ENCODE measurements at places on chromosomes 7 and 10.

DNA sequence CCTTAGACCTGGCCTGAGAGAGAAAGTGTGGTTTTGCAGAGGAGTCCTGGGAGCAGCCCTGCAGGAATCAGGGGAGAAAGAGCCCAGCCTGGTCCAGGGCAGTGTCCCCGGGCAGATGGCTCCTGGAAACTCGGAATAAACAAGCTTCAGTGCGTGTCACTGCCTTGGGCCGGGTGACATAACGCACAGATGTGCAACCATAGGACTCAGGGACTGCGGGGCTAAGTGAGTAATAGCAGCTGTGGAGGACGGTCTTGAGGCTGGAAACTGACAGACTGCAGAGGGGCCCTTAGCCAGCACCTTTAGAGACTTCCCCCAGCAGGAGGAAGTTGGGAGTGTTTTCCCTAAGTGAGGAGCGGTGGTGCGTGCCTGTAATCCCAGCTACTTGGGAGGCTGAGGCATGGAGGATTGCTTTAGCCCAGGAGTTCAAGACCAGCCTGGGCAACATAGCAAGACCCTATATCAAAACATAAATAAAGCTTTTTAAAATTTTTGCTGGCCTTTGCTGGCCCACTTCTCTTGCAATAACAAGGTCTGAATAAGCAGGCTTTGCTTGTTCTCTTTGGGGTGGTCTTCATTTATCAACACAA is 5.3 kb upstream of the CLIP2 start:
- DNase-seq = no peak

- no peak for DNase-seq
These were observed 52.7 kb downstream of the SCIN start for GRCh38 chr7:12623223-12623622.

DNA sequence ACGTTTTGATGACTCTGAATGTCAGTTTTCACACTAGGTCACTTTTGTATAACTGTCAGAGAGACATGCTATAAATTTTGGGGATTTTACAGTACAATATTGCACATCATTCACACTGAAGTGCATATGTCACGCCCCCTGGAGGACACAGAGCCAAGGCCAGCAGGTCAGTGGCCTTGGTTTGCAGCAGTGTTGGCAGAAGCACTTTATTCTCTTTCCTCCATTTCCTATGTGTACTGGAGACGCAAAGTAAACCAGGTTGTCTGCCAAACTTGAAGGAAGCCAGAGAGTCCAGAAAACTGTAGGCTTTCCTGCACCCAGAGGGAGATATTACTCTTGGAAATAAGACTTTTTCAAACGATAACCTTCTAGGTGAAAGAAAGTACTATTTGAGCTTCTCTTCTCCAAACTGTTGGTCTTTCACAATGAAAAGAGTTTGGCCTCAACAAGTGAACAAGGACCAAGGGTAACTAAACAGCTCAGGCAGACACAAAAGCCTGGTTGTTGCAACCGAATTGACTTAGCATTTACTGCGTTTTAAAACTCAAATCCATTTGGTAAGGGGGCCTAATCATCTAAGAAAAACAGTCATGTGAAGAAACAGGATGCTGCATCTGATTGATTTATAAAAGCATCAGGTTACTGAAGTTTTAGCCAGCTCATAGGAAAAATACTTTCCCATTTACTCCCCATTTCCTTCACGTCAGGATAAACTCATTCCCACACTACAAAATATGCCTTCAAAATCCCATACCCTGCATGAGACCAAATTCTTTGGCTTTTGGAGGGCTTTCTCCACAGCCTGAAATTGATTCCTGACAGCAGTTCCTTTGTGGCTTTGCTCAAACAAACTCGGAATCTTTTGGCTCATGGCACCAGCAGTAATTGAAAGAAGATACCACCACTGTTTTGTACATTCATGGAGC is 83.0 kb upstream of the SEC61G start:
- DNase-seq = no peak

DNA sequence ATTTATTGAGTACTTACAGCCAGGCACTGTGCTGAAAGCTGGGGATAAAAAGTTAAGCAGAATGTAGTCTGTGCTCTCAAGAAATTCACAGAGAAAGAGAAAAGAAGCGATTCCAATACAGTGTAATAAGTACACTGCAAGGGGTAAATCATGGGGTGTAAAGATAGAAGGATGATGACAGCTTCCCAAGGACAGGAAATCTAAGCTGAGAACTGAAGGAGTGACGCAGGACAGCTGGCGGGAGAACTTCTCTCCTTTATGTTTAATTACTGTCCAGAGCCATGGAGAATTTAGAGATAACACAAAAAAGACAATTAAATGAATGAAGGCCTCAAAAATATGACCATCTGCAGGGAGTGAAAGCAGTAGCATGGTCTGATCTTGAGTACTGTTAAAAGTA is 34.8 kb downstream of the C7orf33 start:
- no peak for DNase-seq

- DNase-seq = no peak
These were observed 218.7 kb downstream of the SNX10 start for GRCh38 chr7:26510231-26510957.

DNA sequence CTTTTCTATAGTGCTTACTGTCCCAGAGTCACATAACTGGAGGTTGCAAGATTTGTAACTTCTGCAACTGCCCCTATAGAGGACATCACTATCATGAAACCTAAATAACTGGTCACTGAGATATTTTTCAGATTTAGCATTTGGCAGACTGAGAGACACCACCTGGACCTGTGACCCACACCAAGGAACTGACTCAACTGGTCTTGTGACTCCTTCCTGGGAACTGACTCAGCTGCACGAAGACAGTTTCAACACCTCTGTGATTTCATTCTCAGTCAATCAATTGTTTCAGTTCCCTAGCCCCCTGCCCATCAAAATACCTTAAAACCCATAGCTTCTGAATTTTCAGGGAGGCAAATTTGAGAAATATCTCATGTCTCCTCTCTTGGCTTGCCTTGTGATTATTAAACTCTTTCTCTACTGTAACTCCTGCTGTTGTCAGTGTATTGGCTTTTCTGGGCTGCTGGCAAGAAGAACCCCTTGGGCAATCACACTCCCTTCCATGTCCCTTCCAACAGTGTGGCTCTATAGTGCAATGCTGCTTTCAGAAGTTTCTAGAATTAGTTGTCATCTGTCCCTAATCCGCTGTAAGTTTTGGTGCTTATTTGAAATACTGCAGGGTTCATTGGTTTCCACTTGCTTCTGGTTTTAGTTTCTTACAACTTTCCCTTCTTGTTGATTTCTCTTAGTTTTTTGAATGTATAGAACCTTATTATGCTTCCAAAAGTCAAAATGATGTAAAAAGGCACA is 127.8 kb upstream of the ADCY1 start:
- no peak for DNase-seq

- no peak for DNase-seq
These were observed 612 bp downstream of the HILPDA start for GRCh38 chr7:128456255-128456725.

DNA sequence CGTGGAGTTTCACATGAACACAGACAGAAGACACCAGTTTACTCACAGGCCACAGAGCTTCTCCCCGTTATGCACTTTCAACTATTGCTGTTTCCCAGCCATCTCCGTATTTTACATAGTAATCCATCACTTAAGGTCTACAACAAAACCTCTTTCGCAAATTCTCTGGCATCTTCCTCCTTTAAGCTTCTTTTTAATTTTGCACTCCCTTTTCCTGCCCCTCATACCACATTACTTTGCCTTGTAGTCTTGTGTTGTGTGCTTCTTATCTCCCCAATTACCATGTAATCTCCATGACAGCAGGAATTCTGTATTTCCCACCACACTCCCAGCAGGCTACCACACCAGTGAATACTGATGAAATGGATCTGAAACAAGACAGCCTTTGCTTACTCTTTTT is 87.3 kb downstream of the ODAD2 start:
- no peak for DNase-seq

DNA sequence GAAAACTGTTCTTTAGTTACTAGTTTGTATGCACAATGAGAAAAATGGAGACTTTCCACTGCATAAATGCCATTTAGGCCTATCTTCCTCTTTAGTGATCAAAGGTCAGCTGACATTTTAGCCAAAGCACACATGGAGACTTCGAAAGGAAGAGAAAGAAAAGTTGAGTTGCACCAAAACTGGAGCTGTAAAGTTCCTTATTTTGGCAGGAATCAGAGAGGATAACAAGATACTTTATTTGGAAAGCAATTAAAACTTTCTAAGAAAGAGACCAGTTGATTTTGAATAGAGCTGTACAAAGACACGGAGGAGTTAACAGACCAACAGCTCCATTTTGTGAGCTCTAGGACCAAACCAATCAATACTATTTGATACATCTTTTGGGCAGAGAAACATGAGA is 14.2 kb downstream of the ENTPD7 start:
- no peak for DNase-seq

DNA sequence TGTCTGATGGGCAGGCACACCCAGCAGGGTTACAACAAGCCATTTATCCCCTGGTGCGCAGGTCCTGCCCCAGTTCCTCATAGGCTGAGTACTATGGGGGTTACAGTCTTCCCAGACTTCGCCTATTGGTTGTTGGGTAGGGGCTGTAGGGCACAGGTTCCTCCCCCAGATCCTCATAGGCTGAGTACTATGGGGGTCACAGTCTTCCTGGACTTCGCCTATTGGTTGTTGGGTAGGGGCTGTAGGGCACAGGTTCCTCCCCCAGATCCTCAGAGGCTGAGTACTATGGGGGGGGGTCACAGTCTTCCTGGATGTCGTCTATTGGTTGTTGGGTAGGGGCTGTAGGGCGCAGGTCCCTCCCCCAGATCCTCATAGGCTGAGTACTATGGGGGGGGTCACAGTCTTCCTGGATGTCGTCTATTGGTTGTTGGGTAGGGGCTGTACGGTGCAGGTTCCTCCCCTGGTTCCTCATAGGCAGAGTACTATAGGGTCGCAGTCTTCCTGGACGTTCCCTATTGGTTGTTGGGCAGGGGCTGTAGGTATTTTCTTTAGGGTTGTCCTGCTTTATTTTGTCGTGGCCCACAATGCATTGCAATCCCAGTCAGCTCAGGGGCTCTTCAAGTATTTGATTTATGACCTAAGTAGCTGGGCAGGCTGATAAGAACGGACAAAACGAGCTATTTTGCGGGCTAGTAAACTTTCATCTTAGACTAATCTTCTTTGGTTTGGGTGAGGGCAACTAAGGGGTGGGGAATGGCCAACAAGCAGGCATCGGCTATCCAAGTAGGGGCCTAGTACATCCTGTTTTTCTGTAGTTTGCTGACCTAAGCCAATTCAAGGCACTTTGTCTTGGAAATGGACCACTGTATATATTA is 3.4 kb downstream of the LRRC27 start:
- DNase-seq = no peak

DNA sequence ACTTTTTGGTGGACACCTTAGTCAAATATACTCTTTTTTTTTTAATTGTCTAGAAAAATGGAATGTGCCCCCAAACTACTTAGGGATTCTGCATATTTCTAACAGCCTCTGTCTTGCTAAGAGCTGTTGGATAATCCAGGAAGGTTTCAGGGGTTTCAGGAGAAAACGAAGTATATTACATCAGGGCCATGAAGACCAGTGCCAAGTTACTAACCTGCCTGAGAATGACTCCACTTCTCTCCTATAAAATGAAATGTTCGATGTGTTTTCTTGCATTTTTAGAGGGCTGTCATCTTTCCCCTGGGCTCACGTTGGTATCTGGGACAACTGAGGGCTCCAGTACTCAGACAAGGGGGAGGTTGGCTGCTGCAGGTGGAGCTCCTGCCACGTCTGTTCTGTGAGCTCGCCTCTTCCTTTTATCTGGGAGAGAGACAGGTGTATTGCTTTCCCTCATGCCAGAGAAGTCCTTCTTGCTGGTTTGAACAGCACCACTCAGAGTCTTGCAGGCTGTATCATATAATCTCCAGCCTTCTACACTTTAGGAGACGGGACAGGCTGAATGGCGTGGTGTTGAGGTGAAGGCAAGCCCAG is 71.3 kb downstream of the CAMK1D start:
- no peak for DNase-seq

DNA sequence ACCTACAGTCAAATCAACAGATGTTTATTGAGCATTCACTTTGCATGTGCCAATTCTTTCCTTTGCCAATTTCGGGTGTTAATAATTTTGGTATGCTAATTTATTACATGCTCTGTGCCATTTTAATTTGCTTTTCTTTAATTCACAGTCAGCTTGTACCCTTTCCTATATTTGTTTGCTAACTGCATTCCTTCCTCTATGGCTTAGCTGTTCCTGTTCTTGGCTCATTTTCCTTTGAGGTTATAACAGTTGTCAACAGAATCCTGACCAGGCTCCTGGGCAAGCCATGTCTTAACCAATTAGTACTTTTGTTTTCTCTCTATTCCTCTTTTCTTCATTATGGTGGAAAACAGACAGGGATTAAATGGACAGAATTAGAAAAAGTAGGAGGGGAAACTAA is 73.6 kb upstream of the RPA3 start:
- DNase-seq = no peak

GRCh38 chr10:132463333-132464255 is 66.6 kb downstream of the PWWP2B start:
- DNase-seq = no peak

DNA sequence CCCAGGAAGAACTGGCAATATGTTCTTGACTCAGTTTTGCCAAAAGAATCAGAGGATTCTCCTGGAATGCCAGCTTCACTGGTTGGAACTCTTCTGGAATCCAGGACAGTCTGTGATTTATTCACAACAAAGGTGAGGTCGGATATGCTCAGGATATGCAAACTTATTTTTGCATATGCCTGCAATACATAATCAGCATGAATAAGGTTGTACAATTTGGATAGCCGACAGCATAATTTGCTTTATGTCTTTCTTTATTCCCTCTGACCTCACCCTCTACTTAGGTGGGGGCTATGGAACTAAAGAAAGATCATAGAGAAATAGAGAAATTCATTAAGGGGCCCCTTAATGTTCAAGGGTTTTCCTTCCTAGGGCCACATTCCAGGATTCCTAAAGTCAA is 57.6 kb upstream of the AKR1E2 start:
- DNase-seq = no peak

- DNase-seq = no peak
These were observed 273.9 kb upstream of the ZNF32 start for GRCh38 chr10:43922335-43923280.

- DNase-seq = no peak
These were observed 64.4 kb downstream of the NRBF2 start for GRCh38 chr10:63197344-63198092.

GRCh38 chr10:59177031-59177797 is 771 bp downstream of the PHYHIPL start:
- DNase-seq = no peak

- no peak for DNase-seq
These were observed 268.6 kb downstream of the KLF6 start for GRCh38 chr10:3516234-3516922.

DNA sequence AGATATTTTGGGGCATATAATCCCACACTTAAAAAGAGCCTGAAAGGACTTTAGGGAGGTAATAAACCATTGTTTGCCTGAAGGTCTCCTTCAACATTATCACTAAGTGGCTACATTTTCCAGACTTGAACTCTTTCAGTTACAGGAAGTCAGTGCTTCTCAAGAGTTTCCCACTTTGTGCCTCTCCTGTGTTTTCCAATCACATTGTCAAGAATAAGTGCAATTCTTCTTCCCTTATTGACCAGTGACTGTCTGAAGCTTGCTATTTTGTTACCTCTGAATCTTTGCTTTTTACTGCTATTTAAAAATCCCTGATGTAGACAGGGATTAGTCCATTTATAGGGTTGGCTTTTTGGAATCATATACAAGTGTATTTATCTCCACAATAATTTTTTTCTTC is 346.7 kb upstream of the ANKRD30A start:
- DNase-seq = no peak
